Tibial nerve (tissue), 4 donors: ENCODE measurements at places on chromosomes 12 and 14. TPM values are rescaled to one million over a fixed set of nuclear protein-coding genes. Genes with fewer than 3 reads are reported as not detected.
A peak's percentile ranks its signal among the peaks of the same experiment; 100 is the strongest.

Gene CFAP251
- total RNA-seq = 4.4 TPM

Gene FOXG1
- not detected for total RNA-seq

Gene MYRFL
- total RNA-seq = not detected

Gene CPNE6
- total RNA-seq = not detected

Gene TROAP
- total RNA-seq = 6.5 TPM

Gene CEP170B
- total RNA-seq = 36.3 TPM

GRCh38 chr12:109588461-109589239, 15.1 kb downstream of the MVK start:
- H3K4me3 ChIP-seq = no peak overlapping the region
- peaks cover 3% of the 10 kb centered on the region for H3K36me3 ChIP-seq
- H3K27ac ChIP-seq = no peak overlapping the region
- no peak for DNase-seq
- H3K4me1 ChIP-seq = no peaks in the 10 kb centered on the region

- no peaks in the 10 kb centered on the region for H3K27me3 ChIP-seq
- DNase-seq = no peak
- peaks cover 6% of the 10 kb centered on the region for H3K4me1 ChIP-seq
- H3K4me3 ChIP-seq = no peak overlapping the region
- H3K36me3 ChIP-seq = no peaks in the 10 kb centered on the region
Observed at GRCh38 chr12:9364224-9365176, 156.3 kb upstream of the PZP start.

- H3K27ac ChIP-seq = no peak overlapping the region
- DNase-seq = no peak
- H3K4me3 ChIP-seq = no peak overlapping the region
- H3K36me3 ChIP-seq = no peaks in the 10 kb centered on the region
- H3K4me1 ChIP-seq = no peaks in the 10 kb centered on the region
Observed at GRCh38 chr12:96046543-96047228, 11.3 kb upstream of the LTA4H start.

DNA sequence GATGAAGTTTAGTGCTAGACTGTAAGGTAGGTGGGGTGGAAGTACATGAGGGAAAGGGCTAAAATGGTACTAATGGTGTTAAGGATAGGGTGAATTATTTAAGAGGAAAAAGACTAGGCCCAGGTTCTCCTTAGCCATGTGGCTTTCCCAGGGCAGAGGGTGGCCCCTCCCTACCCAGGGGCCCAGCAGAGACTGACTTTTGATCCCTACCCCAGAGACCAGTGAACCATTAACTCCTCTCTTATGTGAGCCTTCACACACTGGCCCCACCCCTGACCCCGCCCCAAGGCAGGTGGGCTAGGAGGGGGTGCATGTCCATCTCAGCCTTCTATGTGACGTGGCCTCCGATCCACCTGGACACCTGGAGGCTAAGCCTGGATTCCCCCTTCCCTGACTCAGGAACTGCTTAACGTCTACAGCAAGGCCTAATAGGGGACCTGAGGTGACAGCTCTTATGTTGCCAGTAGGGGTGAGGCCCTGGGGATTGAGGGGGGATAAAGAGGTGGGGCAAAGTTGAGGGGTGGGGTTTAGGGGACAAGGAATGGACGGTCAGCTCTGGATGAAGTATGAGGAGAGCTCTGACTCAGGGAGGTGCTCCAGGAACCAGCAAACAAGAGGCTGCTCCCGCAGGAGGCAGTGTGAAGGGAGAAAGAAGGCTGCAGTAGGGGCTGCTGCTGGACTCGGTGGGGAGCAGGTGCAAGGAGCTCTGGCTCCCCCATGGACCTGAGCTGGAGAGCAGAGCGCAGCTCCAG, 757 bp downstream of the SLC39A5 start:
- no peak overlapping the region for H3K4me3 ChIP-seq
- H3K4me1 ChIP-seq = no peaks in the 10 kb centered on the region
- DNase-seq = no peak
- peak overlapping the region; percentile 62 for H3K27ac ChIP-seq
- no peaks in the 10 kb centered on the region for H3K27me3 ChIP-seq

DNA sequence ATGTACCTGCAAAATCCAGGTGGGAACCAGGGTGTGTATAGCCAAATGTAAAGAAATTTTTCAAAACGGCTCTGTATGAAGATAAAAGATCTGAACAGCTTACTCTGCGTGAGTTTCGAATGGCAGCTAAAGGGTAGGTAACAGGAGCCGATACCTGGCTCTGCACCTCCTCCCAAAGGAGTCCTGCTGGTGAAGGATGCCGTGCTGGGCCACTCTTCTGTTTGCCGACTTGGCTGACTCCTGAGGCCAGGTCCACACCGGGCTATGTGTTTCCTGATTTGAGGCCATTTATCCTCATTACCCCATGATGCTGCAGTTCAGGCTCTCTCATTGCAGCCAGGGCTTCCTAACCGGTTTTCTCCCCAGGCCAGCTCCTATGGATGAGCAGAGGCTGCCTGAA, 244.6 kb downstream of the SLC41A2 start:
- peaks cover 21% of the 10 kb centered on the region for H3K4me1 ChIP-seq
- no peaks in the 10 kb centered on the region for H3K36me3 ChIP-seq
- H3K27me3 ChIP-seq = no peaks in the 10 kb centered on the region

- peak within 1 kb of the TSS; percentile 91 for H3K4me3 ChIP-seq
- peaks cover 14% of the 10 kb centered on the region for H3K36me3 ChIP-seq
- H3K4me1 ChIP-seq = no peaks in the 10 kb centered on the region
- DNase-seq = peak; percentile 55
- H3K27ac ChIP-seq = peak within 1 kb of the TSS; percentile 78
- no peaks in the 10 kb centered on the region for H3K27me3 ChIP-seq
Observed at GRCh38 chr12:15910864-15911721, at the start of gene DERA. TSS of gene DERA (plus strand) at chr12:15911332. CDS start at chr12:15911384, 52 bp downstream.

- no peak overlapping the region for H3K27ac ChIP-seq
- no peaks in the 10 kb centered on the region for H3K27me3 ChIP-seq
- DNase-seq = no peak
- H3K36me3 ChIP-seq = no peaks in the 10 kb centered on the region
Observed at GRCh38 chr14:65959563-65960024, 526.6 kb upstream of the CCDC196 start.

GRCh38 chr14:64186231-64187129, 107.7 kb downstream of the ESR2 start:
- no peak for DNase-seq
- no peak overlapping the region for H3K4me3 ChIP-seq
- no peaks in the 10 kb centered on the region for H3K36me3 ChIP-seq

GRCh38 chr12:132415327-132416120, 74.4 kb upstream of the FBRSL1 start:
- H3K4me1 ChIP-seq = peaks cover 9% of the 10 kb centered on the region
- H3K4me3 ChIP-seq = no peak overlapping the region
- peaks cover 51% of the 10 kb centered on the region for H3K27me3 ChIP-seq
- H3K36me3 ChIP-seq = no peaks in the 10 kb centered on the region

- DNase-seq = no peak
- H3K27ac ChIP-seq = no peak overlapping the region
- H3K4me3 ChIP-seq = no peak overlapping the region
Observed at GRCh38 chr12:60010486-60010885, 414.7 kb downstream of the SLC16A7 start.

DNA sequence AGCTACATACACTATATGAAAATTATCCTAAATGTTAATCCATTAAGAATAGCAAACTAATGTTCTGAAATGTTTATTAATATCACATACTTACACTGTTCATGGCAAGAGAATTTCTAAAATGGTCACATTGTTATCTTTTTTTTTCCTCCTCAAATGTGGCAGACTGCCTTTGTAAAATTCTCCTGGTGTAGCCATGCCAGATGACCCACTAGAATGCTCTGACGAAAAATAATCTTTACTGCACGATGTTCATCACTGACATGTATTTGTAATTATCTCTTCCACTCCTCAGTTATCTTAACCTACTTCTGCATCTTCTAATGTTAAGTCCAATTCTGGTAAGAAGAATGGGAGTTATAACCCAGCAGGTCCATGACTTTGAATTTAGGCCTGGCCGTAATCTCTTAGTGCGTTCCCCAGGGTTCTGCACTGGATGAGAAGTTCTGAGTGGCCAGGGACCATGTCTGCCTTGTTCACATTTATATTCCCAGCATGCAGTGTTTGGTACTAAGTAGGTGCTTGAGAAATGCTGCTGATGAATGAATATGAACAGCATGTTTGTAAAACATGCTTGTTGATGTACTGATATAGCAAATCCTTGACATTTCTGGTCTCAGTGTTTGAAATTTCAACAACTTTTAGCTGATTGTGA, 46.7 kb downstream of the NOPCHAP1 start:
- DNase-seq = no peak
- H3K27ac ChIP-seq = no peak overlapping the region
- H3K4me3 ChIP-seq = no peak overlapping the region
- no peaks in the 10 kb centered on the region for H3K36me3 ChIP-seq
- no peaks in the 10 kb centered on the region for H3K4me1 ChIP-seq
- no peaks in the 10 kb centered on the region for H3K27me3 ChIP-seq

GRCh38 chr12:125070112-125070511, 4.9 kb downstream of the AACS start:
- no peak overlapping the region for H3K4me3 ChIP-seq
- no peaks in the 10 kb centered on the region for H3K27me3 ChIP-seq
- peaks cover 9% of the 10 kb centered on the region for H3K4me1 ChIP-seq
- no peaks in the 10 kb centered on the region for H3K36me3 ChIP-seq
- no peak overlapping the region for H3K27ac ChIP-seq

GRCh38 chr14:104512061-104512460, 67.5 kb upstream of the C14orf180 start:
- H3K27me3 ChIP-seq = no peaks in the 10 kb centered on the region
- no peaks in the 10 kb centered on the region for H3K36me3 ChIP-seq
- no peaks in the 10 kb centered on the region for H3K4me1 ChIP-seq
- no peak for DNase-seq

- DNase-seq = no peak
- H3K27me3 ChIP-seq = peaks cover 36% of the 10 kb centered on the region
- no peaks in the 10 kb centered on the region for H3K36me3 ChIP-seq
- no peak overlapping the region for H3K4me3 ChIP-seq
- no peaks in the 10 kb centered on the region for H3K4me1 ChIP-seq
Observed at GRCh38 chr12:114499338-114499737, 93.4 kb upstream of the TBX5 start.

DNA sequence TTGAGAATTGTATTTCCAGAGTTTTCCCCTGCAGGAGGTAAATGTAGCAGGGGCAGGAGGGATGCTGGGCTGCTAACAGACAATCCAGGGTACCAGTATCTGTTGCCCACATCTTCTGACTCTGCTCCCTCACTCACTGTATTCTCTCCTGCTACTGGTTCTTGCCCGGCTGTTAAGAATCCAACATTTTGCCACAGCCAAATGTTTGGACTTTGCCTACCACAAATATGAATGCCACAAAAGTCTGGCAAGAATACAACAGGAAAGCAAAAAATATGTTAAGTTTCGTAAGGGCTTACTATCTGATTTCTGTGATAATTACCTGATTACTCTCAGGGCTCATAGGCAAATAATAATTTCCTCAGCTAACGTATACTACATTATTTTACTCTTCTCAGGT, 160.0 kb downstream of the BCAT1 start:
- H3K4me1 ChIP-seq = no peaks in the 10 kb centered on the region
- H3K27me3 ChIP-seq = no peaks in the 10 kb centered on the region
- no peak overlapping the region for H3K27ac ChIP-seq
- H3K36me3 ChIP-seq = no peaks in the 10 kb centered on the region
- DNase-seq = no peak

DNA sequence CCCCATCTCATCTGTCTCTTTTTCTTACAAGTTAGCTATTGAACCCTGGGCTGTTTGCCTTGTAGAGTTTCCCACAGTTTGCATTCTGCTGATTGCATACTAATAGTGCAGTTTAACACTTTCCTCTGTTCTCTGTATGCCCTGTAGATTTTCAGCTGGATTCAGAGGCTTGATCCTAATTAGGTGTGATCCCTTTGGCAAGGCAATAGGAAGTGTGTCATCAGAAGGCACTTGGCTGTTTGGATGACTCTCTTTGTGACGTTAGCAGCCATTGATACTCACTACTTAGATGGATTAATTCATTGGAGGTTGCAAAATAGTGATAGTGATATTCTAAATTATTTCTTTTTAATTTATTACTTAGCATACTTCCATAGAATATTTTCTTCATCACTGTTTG, 33.6 kb downstream of the FUT8 start:
- no peaks in the 10 kb centered on the region for H3K4me1 ChIP-seq
- DNase-seq = no peak
- H3K4me3 ChIP-seq = no peak overlapping the region
- H3K36me3 ChIP-seq = no peaks in the 10 kb centered on the region
- no peaks in the 10 kb centered on the region for H3K27me3 ChIP-seq
- H3K27ac ChIP-seq = no peak overlapping the region

DNA sequence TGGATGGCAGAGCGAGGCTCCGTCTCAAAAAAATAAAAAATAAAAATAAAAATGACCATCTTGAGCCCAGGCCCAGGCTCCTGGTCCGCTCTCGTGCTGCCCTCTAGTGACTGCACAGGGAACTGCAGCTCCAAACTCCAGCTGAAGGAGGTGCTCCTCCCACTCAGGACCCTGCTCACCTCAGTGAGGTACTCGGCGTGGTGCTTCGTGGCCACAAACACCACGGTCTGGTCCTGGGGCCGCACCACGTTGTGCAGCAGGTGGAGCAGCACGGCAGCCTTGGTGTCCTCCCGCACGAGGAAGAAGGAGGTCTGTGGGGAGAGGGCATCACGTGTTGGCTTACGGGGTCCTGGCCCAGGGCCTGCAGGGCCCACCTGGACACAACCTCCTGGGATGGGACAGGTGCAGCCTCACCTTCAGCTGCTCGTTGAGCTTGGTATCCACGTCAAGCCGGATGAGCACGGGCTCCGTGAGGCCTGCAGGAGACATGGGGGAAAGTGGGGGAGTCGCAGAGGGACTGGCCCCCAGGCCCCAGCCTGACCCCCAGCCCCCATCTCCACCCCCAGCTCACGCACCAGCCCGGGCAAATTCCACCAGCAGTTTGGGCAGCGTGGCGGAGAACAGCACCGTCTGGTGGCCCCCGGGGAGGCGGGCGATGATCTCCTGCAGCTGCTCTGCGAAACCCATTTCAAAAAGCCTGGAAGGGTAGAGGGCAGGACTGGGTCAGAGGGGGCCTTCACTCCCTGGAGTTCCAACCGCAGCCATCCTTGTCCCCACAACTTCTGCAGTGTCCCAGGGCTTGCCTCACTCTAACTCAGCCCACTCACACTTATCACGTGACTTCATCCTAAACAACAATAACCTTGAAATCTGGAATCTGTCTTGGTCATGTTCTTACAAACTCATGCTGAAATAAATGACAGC, 10.6 kb downstream of the DDX54 start:
- H3K36me3 ChIP-seq = peaks cover 7% of the 10 kb centered on the region
- H3K27ac ChIP-seq = no peak overlapping the region
- H3K4me1 ChIP-seq = no peaks in the 10 kb centered on the region
- H3K27me3 ChIP-seq = no peaks in the 10 kb centered on the region

DNA sequence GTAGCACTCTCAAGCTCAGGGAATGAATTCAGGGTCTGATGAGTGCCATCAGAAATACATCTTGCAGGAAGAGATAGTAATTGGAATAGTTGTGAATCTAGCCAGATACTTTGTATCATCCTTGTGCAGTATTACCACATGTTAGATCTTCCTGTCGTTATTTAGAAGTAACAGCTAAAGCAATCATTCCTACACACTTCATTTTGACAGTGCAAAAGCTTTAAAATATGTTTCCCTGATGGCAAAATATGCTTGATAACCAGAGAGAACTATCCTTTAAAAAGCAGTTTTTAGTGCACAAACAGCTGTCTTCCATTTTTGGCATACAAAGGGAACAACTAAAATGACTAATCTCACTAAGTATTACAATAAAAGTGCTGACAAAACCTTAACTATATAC, 149.5 kb upstream of the SLC38A2 start:
- H3K27ac ChIP-seq = no peak overlapping the region
- DNase-seq = no peak
- H3K4me1 ChIP-seq = peaks cover 11% of the 10 kb centered on the region

- H3K27ac ChIP-seq = no peak overlapping the region
- H3K27me3 ChIP-seq = no peaks in the 10 kb centered on the region
- no peak for DNase-seq
- peaks cover 24% of the 10 kb centered on the region for H3K4me1 ChIP-seq
Observed at GRCh38 chr14:92460916-92461579, 52.5 kb upstream of the RIN3 start.
